ENCODE measurements at places on chromosomes 4 and X.

GRCh38 chr4:1090036-1090435 lies 23.3 kb downstream of the RNF212 start:
- no peak for DNase-seq

DNA sequence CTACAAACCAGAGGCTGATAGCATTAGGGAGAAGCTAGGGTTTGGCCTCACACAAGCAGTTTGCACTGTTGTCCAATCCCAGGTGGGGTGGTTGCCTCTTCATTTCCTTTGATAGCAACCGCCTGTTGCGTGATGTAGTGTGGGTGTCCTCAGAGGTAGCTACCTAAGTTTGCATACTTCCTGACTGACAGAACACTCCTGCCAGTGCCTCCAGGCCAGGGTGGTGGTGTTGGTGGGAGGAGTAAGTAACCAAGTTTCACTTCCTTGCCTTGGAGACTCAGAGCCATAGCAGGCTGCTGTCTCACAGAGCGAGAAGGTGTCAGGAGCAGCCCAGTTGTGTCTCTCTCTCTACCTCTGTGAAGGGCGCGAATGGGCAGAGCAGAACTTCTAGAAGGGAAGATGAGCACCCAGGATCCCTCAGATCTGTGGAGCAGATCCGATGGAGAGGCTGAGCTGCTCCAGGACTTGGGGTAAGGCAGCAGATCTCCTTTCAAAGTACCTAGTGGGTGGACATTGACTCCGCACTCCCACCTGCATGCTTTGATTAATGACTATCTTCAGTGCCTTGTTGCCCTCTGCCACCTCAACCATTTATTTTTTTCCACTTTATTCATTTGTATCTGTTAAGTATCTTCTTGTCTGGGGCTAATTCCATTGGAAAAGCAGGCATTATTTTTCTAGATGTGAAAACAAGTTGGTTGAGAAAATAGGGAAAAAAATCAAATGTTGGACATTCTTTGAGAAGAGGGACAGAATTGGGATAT lies at the start of gene DAPP1:
TSS of gene DAPP1 (plus strand) at position 283 of the 764 bp plus-strand sequence. CDS start at position 370, 87 bp downstream.
- DNase-seq = no peak

DNA sequence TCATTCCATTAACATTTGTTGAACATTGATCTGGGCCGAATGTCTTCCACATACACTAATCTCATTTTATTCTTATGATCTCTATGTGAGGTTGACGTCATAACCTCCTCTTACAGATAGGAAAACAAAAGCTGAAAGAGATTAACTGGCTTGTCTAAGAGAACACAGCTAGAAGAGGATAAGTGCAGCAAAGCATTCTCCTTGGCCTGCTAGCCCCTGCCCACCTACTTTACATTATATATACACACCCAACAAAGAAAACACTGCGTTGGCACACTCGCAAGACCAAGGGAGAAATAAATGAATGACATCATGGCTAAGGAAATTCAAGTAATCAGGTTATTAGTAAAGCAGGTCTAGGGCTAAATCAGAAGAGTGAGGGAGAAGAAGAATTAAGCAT lies 138.4 kb downstream of the PARM1 start:
- no peak for DNase-seq

GRCh38 chr4:46967631-46968030 lies 25.8 kb downstream of the GABRA4 start:
- no peak for DNase-seq

GRCh38 chr4:118994030-118994429 lies 105.4 kb downstream of the SYNPO2 start:
- DNase-seq = no peak

- DNase-seq = no peak
Observed at GRCh38 chr4:108473163-108473720, 147.1 kb upstream of the RPL34 start.

GRCh38 chrX:14922437-14922836 lies 49.2 kb downstream of the MOSPD2 start:
- DNase-seq = no peak

DNA sequence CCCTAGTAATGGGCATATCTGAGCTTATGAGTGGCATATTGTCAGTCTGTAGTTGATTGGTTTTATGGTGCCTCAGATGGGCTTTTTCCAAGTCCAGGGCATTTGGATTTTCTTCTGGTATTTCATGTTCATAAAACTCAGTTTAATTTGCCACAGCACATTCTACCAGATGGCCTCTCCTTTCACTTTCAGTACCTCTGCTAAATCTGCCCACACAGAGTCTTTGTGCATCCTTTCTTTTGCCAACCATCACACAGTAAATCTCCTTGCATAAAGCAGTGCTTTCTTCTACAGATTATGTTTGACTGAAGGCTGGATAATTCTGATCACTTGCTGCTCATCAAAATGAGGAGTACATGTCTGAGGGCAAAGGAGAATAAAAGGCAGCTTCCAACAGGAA lies 98.2 kb downstream of the HS6ST2 start:
- no peak for DNase-seq

GRCh38 chr4:149785696-149786431 lies 29.8 kb downstream of the IQCM start:
- no peak for DNase-seq

- peak; percentile 25 for DNase-seq
Observed at GRCh38 chr4:85842540-85842939, 367.6 kb downstream of the ARHGAP24 start.

- DNase-seq = no peak
Observed at GRCh38 chrX:65690057-65690855, 22.8 kb downstream of the MSN start.

DNA sequence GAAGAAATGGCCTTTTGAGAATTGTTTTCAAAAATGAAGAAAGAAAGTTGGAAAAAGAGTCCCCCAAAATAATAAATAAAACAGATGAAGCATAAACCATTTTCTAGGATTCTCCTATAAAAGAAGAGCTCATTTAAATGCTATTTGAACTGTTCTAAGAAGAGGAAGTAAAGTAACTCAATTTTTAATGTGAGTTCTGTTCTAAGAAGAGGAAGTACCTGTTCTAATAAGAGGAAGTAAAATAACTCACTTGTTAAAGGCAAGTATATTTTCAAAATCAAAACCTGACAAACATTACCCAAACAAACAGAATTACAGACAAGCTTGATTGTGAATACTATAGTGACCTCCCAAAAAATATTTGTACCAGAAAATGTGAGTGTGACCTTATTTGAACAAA lies 1326.3 kb downstream of the C4orf33 start:
- no peak for DNase-seq

DNA sequence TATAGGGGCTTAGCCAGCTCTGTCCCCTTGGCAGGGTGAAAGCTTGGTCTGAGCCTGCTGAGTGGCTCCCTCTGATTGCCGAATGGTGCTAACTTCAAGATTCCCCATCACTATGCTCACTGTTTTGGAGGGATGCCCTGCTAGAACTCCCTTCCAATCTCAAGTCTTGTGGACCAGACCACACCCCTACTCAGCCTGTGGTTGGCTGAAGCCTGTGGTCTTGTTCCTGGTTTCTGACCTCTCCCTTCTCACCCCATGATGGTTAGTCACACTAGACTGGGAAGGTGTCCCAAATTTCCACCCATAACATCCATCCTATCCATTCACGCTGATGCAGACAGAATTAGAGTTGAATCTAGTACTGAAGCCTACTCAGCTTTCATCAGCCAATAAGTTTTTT lies 184.7 kb upstream of the NDP start:
- peak; percentile 1 for DNase-seq
